Stimulated activated CD8-positive, alpha-beta memory T cell treated with anti-CD3 and anti-CD28 coated beads, Interleukin-2, amount 100 ng/mL, for 1 hour (primary cell): ENCODE measurements at places on chromosomes 1 and 21.

DNA sequence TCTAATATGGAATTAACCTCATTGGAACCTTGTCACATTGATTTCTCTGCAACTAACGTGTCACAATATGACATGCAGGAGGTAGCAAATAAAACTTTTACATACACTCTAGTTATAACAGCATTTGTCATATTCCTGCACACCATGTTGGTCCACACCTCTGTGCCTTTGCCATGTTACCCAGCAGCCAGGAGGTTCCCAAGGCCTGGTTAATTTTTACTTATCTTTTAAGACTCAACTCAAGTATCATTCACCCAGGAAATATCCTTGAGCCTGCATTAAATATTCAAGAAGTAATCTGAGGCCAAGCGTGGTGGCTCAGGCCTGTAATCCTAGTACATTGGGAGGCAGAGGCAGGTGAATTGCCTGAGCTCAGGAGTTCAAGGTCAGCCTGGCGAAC lies 447.2 kb upstream of the NR5A2 start:
- no peak for DNase-seq

GRCh38 chr21:44090325-44090724 lies 16.9 kb upstream of the PWP2 start:
- DNase-seq = no peak

DNA sequence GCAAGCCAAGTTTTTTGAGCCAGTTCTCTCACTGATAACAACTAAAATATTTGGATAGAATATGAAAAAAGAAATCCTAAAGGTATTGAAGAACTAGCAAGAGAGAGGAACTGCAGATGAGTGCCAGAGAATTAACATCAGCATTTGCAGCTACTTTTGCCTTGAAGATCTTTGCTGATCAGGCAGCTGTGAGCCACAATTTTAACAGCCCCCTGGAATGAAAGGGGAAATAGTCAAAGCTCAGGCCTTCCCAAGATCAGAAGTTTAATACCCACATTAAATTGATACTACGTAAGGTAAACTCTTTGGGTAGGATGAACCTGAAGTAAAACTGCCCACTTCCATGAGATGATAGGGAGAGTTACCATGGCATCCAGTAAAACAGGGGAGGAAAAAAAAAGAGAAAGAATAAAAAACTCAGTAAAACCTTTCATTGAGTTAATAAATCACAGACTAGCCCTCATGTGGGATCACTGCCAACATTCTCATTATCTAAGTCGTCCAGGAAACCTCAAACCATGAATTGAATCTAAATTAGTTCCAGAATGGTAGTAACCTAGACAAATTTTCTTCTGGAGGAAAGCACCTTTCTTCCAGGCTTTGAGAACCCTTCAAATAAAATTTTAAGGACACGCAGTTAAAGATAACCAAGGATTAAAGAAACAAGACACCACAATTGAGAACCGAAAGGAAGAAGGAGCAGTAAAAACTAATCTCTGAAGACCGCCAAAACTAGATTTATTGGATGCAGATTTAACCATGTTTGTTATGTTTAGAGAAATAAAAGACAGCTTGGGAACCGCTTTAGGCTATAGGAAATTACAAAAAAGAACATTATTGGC lies 28.3 kb downstream of the SCP2 start:
- no peak for DNase-seq

GRCh38 chr1:190001187-190001586 lies 476.5 kb downstream of the BRINP3 start:
- no peak for DNase-seq

- peak; percentile 43 for DNase-seq
Observed at GRCh38 chr21:14545906-14546480, at the start of gene SAMSN1. Gene SAMSN1, minus strand, starts transcription at chr21:14546315. Its CDS starts 54 bp downstream, at chr21:14546261.

DNA sequence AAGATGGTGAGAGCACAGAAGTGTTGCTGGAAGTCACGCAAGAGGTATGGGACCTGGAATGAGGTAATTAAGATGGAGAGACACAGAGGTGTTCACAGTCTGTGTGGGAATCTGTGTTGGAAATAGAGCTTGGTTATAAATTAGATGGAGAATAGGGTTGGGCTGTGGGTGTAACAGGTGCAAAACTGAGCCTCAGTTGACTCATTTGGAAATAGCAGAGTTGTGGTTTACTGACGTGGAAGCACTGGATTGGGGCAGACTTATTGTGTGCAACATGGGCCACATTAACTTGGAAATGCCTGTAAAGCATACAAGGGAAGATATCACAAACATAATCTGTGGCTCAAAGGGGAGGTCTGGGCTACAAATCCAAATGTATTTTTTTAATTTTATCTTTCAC lies 13.0 kb downstream of the CAMSAP2 start:
- no peak for DNase-seq

- no peak for DNase-seq
Observed at GRCh38 chr1:86914601-86914997, at the start of gene HS2ST1. Gene HS2ST1, plus strand, starts transcription at chr1:86914635.

GRCh38 chr1:36034692-36035091 lies 49.2 kb upstream of the TEKT2 start:
- DNase-seq = no peak

GRCh38 chr1:39524171-39524570 lies 32.7 kb downstream of the BMP8A start:
- no peak for DNase-seq

DNA sequence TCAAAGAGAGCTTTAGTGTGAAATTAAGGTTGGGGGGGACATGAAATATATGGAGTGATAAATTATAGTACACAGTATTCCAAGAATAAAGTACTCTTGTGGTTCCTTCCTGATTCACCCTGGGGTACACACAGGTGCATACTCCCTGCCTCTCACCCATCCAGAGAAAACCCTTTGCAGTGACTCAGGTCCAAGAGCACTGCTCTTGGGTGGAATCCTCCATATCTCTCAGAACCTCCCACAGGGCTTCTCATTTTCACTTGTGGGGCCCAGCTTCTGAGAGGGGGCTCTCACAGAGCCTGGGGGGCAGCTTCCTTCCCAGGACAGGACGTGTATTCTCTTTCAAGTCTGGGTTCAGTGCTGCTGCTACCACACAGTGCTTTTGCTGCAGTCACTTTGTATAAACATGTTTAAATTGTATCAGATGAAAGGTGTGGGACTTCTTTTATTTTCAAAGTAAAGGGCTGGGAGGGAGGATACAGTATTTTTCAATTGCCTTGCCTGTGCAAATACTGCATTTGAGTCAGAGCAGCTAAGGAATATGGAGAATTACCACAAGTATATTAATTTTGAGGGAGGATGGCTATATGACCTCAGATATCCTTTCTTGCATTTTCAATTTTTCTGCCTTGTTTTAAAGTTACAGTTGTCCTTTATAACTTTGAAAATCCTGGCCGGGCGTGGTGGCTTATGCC lies 24.9 kb upstream of the BMP8A start:
- DNase-seq = no peak

DNA sequence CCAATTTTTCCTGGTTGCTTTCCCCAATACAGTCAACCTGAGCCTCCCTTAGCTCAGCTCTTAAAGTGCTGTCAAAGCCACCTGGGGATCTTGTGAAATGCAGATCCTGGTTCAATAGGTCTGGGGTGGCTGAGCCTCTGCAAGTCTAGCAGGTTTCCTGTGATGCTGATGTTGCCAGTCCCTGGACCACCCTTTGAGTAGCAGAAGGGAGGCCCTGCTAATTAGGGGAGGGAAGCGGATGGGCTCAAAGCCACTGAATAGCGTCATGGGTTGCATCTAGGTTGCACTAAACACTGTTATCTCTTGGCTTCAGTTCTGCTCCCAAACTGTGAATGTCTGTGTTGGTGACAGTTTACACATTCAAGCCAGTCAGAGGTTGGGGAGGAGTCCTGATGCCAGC lies 127.2 kb downstream of the KAZN start:
- no peak for DNase-seq

DNA sequence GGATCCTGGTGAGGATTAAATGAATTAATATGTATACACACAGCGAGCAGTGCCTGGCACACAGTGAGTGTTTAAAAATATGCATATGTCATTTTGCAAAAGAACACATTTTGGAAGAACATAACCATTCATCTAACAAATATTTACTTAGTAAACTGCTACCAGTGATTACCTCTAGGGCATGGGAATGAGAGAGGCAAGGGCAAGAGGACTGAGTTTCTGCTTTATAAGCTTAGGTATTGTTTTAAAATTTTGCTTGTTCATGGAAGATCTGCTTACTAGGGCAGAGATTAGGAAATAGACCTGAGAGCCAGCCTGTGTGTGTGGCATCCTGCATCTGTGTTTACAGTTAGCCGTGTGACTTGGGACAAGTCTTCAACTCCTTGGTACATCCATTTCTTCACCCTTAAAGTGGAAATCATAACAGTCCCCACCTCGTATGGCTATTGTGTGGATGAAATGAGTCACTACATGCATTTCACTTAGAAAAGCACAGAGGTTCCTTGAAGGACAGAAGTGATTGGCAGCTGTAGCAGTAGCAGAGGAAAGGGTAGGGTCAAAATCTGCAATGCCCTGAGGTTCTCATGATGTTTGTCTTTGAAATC lies 198.5 kb upstream of the FMN2 start:
- DNase-seq = no peak

DNA sequence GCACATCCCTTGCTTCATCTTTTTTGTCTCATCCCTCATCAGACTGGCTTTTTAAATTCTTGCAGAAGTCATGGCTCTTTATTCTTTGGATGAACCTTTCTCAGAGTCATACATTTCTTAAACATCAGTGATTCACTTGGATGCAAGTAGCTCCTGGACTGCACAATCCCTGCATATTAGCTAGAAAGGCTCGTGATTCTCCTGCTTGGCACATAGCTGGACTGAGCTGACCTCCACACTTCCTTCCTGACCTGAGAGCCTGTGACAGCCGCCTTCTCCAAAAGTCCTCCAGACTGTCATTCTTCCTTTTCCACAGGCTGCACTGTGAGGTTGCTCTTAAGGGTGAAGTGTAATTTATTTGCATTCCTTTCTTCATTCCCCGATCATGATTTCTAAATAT lies 109.4 kb downstream of the RGL1 start:
- no peak for DNase-seq

DNA sequence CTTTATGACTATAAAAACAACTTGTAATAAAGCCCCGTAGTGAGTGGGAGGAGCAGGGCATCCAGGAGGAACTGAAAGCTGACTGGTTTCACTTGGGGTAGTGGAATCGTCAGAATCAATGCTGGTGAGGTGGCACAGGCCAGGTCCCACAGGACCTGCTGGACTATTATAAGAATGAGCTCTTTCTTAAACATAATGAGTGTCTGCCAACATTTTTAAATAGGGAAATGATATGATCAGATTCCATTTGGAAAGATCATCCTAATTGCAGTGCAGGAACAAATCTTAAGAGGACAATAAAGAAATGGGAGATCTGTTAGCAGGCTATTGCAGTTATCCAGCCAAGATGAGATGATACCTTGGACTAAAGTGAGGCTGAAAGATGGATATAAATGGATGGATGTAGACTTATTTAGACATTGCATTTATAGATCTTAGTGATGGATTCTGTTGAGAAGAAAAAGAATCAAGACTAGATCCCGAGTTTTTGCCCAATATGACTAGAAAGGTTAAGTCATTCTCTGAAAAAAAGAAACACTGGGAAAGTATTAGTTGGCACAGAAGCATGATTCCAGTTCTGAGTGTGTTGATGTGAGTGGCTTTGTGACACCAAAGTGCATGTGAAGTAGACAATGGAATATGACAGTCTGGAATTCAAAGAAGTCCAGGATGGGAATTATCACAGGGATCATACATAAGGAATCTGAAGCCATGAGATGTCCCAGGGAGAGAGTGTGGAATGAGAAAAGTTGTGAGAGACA lies 153.3 kb upstream of the SGIP1 start:
- DNase-seq = no peak

DNA sequence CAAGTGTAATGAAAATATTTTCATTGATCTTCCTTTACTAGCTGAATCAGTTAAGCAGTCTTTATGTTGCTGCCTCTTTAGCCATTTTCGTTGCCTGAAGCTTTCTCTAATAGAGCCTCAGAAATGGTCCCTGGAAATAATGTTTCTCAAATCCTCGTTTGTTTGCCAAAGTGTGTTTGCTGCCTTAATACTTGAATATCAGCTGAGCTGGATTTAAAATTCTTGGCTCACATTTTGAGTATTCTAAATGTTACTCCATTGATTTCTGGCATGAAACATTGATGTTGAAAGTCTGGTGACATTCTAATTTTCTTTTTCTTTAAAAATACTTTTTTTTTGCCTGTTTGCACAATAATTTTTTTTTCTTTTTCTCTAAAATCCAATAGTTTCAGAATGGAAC lies 84.6 kb upstream of the SERBP1 start:
- DNase-seq = no peak

GRCh38 chr1:214568328-214568727 lies 16.9 kb upstream of the PTPN14 start:
- no peak for DNase-seq

DNA sequence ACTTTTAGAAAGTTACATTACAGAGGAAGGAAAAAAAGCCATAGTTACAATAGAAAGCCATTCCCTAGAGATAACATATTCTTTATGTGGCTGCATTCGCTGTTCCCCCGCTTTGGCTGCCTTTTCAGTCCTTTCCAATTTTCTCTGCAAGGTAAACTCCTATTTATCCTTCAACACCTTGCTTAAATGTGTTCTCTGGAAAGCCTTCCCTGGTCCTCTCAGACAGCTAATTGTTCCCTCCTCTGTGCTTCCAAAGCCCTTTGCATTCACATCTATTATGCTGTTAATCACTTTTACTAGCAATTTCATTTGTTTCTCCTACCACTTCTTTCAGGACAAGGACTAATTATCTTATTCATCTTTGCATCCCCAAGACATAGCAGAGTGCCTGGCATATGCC lies 1.6 kb downstream of the PHC2 start:
- DNase-seq = no peak

- DNase-seq = no peak
Observed at GRCh38 chr1:165954940-165955339, 127.5 kb downstream of the UCK2 start.

GRCh38 chr1:111476761-111477309 lies 3.1 kb downstream of the C1orf162 start:
- DNase-seq = no peak

DNA sequence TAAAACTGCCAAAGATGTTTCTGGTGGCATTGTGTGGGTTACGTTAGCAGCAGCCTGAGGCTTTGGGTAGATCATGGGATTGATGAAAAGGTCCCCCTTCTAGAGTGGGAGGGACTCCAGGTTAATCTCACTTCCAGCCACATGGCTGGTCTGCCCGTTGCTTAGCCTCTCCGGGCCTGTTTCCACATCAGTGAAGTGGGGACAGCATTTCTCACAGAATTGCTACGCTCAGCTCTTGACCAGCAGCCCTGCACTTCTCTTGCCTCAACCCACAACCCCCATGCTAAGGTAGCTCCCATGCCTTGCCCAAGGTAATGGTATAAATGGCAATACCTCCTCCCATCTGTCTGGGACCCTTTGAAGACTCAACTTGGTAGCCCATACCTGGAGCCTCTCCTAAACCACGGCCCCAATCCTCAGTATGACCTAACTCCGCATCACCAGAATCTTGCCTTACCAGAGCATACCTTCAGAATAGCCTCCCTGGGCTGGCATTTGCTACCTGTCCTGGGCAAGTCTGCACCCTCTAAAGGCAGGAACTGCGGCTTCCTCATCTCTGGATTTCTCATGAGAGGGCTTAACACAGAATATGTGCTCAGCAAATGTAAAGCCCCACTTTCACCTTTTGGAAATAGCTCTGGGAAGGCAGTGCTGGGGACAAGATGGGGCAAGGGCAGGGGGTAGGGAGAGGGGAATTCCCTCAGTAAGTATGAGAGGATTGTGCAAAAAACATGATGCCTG lies 10.9 kb upstream of the GUCA2A start:
- DNase-seq = no peak

GRCh38 chr1:32623775-32624174 lies 26.6 kb downstream of the ZBTB8OS start:
- DNase-seq = no peak

- no peak for DNase-seq
Observed at GRCh38 chr1:152160576-152160975, 1.5 kb upstream of the RPTN start.
